ENCODE measurements at places on chromosomes 2 and 18.

- no peak for DNase-seq
Observed at GRCh38 chr2:169775765-169776164, 22.9 kb upstream of the SSB start.

DNA sequence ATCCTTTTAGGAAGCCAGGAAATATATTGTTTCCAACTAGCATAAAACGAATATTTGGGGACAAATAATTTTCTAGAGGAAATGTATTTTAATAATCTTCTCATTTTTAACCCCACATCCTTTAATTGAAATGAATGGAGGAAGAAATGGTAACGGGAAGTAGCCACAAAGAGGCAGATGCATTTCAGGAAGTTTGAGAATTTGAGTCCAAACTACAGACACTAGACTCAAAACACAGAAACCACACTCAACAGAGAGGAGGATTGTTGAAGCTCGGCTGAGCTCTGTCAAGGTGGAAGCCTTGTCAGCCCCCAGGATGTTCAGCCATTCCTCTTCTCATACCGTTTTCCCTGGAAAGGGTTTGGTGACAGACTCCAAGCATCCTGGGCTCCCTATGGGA lies 288.5 kb downstream of the NAPG start:
- no peak for DNase-seq

- DNase-seq, result no peak
Observed at GRCh38 chr18:13180614-13181375, 37.8 kb upstream of the LDLRAD4 start.

DNA sequence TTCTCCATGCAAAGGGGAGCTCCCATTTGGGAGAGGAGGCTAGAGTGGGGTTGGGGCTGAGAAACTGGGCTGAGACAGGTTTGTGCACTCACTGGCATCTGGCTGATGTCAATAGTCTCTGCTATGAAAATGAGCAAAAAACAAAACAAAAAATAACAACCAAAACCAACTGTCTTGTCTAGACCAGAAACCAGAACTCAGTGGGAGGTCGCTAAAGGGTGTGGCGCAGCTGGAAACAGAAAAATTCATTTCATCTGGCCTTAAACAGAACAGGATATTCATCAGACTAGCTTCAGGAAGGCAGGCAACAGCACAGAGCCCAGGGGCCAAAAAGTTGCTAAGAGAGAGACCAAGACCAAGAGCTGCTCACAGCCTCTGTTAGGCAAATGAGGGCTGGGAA lies 126.1 kb downstream of the THNSL2 start:
- DNase-seq, result no peak

DNA sequence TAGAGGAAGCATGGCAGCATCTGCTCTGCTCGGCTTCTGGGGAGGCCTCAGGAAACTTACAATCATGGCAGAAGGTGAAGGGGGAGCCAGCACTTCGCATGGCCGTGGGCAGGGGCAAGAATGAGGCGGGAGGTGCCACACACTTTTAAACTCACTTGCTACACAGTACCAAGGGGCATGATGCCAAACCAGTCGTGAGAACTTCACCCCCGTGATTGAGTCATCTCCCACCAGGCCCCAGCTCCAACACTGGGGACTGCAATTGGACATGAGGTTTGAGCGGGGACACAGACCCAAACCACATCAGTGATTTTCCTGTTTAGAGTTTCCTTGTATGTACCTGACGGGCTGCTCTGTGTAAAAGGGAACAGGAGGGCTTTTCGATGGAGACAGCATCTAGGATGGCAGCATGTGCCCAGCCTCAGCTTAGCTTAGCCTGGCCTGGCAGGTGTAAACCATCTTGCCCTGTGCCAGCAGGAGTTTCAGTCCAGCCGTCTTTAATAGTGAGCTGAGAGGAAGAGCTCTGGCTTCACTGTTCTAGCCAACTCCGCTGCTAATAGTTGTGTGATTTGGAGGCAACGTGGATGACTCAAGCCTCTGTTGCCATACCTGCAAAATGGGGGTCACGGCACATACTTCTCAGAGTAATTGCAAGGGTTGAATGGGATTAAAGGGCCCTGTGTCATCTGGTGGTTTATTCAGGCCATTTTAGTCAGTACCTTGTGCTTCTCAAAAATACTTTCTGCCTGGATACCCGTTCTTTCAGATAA lies 101.8 kb downstream of the ASAP2 start:
- DNase-seq, result no peak

DNA sequence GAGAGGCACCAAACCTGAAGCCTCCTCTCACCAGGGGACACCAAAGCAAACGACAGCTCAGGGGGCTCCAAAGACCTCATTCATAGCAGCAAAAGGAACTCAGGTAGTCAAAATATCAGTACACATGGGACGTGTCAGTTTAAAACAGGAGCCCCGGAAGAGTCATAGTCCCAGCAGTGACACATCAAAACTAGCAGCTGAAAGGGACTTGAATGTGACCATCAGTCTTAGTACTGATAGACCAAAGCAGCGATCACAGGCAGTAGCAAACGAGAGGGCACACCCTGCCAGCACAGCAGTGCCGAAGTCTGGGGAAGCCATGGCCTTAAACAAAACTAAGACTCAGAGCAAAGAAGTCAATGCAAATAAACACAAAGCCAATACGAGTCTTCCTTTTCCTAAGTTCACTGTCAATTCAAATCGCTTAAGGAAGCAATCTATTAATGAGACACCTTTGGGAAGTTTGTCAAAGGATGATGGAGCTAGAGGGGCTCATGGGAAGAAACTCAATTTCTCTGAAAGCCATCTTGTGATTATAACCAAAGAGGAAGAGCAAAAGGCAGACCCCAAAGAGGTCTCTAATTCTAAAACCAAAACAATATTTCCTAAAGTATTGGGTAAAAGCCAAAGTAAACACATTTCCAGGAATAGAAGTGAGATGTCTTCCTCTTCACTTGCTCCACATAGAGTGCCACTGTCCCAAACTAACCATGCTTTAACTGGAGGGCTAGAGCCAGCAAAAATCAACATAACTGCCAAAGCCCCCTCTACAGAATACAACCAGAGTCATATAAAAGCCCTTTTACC lies 1.2 kb downstream of the GALNT5 start:
- DNase-seq, result no peak

GRCh38 chr2:42290005-42290404 lies 71.0 kb downstream of the COX7A2L start:
- DNase-seq, result no peak

DNA sequence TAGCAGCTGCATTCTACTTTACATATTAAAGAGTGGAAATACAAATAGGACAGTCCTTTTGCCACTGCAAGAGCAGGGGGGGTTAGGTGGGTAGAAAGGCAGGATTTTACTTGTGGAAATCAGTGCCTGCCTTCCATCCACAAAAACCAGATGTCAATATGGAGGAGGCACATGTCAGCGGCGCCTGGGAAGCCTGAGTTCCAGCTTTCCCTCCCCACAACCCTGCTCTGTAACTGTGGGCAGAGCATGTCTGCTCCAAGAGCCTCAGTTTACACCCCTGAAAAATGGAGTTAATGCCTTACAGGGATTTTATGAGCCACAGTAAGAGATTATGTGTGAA lies 32.9 kb downstream of the STEAP3 start:
- DNase-seq, result no peak
